Cardiac muscle cell (in vitro differentiated cells and primary cell): ENCODE measurements at places on chromosomes 5 and 9.

- H3K4me1 ChIP-seq = no peaks in the 10 kb centered on the region
- H3K27ac ChIP-seq = no peak overlapping the region
- DNase-seq = no peak
Measured at GRCh38 chr5:92163906-92164305, 780.8 kb upstream of the ARRDC3 start.

DNA sequence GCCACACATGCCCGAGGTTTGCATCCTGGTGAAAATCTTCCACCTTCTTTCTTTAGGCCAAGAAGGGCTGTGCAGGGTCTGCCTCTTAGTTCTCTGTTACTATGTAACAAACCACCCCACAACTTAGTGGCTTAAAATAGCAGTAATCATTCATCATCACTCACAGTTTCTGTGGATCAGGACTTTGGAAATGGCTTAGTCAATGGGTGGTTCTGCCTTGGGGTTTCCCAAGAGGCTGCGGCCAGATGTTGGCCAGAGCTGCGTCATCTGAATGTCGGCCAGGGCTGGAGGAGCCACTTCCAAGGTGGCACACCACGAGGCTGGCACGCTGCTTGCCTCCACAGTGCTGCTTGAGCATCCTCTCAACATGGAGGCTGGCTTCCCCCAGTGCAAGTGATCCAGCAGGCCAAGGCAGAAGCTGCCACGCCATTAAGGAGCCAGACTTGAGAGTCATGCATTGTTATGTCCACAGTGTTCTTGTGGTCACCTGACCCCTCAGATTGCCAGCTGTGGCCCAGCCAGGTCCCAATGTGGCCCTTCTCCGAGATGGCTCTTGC, 135.2 kb downstream of the RXRA start:
- no peak for DNase-seq
- H3K27me3 ChIP-seq = no peaks in the 10 kb centered on the region
- no peak overlapping the region for H3K4me3 ChIP-seq
- no peaks in the 10 kb centered on the region for H3K36me3 ChIP-seq
- H3K4me1 ChIP-seq = peaks cover 4% of the 10 kb centered on the region
- H3K27ac ChIP-seq = no peak overlapping the region

GRCh38 chr9:10678790-10679189, 66.0 kb upstream of the PTPRD start:
- H3K36me3 ChIP-seq = no peaks in the 10 kb centered on the region
- no peaks in the 10 kb centered on the region for H3K27me3 ChIP-seq
- no peak overlapping the region for H3K27ac ChIP-seq
- no peaks in the 10 kb centered on the region for H3K4me1 ChIP-seq
- DNase-seq = no peak
- no peak overlapping the region for H3K4me3 ChIP-seq

DNA sequence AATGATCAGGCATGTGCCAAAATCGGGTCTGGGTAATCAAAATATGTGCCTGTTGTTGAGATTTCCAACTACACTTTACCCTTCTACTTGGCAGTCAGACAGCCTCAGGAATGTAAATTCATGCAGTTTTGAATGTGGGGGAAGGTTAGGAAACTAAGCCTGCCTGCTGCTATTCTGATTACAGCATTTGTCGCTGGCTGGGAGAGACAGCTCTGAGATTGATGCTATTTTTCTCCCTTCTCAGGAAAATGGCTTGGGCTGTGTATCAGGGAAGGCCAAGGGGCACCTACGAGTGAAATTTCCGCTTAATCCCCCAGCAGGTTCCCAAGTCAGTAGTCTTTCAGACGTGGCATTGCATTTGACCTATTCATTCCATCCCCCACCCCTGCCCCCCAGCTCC, 3.6 kb upstream of the RGS7BP start:
- H3K36me3 ChIP-seq = no peaks in the 10 kb centered on the region
- no peak overlapping the region for H3K27ac ChIP-seq
- DNase-seq = peak; percentile 6
- H3K4me3 ChIP-seq = no peak overlapping the region
- peaks cover 32% of the 10 kb centered on the region for H3K27me3 ChIP-seq

DNA sequence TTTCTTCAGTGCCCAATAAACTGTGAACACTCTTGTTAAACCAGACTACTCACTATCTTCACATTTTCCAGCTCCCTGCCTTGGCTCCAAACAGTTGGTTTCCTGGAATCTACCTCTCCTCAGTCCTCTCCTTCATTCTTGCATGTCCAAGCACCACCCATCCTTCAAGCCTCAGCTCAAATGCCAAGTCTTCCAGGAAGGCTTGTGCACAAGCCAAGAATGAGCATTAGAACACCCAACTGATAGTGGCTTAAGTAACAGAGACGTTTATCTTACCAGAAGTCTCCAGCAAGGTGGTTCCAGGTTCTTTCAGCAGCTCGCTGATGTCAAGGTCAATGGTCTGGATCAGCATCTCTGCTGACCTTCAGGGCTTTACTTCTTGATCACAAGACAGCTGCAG, 60.1 kb downstream of the PTPDC1 start:
- no peak overlapping the region for H3K4me3 ChIP-seq
- no peak overlapping the region for H3K27ac ChIP-seq
- H3K4me1 ChIP-seq = no peaks in the 10 kb centered on the region
- no peaks in the 10 kb centered on the region for H3K36me3 ChIP-seq

DNA sequence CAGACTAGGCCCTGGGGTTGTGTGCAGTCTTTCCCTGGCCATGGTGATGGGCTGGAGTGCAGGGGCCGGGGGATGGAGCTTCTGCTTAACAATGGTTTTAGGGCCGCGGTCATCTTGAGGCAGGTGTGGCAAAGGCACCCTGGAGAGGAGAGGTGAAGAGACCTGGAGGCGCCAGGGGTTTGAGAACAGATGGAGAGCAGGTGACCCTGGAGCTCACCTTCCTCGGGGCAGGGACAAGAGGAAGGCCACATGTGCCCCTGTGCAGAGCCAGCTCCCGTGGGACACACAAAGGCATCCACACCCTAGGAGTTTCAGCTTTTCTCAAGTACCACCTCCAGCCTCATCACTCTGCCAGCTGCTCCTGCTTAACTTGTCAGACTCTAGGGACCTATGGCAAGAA, 46.4 kb upstream of the SH3GL2 start:
- no peak overlapping the region for H3K27ac ChIP-seq
- no peaks in the 10 kb centered on the region for H3K36me3 ChIP-seq
- no peaks in the 10 kb centered on the region for H3K4me1 ChIP-seq
- no peak for DNase-seq
- no peaks in the 10 kb centered on the region for H3K27me3 ChIP-seq

DNA sequence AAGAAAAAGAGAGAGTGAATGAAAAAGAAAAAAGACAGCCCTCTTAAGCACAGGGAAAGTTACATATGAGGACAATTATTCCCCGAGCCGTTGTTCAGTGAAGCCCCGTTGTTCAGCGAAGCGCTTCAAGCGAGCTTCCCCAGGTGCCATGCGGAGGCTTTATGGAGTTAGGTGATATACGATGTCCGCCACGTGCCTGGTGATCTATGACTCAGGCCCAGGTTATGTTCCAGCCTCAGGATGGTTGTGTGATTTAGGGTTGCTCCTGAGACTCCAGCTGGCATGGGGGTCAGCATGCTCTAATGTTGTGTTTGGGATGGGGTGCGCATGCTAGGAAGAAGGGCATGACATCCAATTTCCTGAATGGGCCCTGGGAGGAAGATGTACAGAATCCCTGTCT, 365.6 kb downstream of the CDK5RAP2 start:
- no peaks in the 10 kb centered on the region for H3K27me3 ChIP-seq
- no peak overlapping the region for H3K4me3 ChIP-seq
- no peak for DNase-seq
- H3K36me3 ChIP-seq = no peaks in the 10 kb centered on the region

GRCh38 chr5:174667526-174667925, 56.9 kb upstream of the MSX2 start:
- DNase-seq = no peak
- H3K4me1 ChIP-seq = no peaks in the 10 kb centered on the region
- no peak overlapping the region for H3K4me3 ChIP-seq
- H3K27ac ChIP-seq = no peak overlapping the region
- no peaks in the 10 kb centered on the region for H3K36me3 ChIP-seq

- H3K4me3 ChIP-seq = no peak overlapping the region
- H3K27ac ChIP-seq = no peak overlapping the region
- no peaks in the 10 kb centered on the region for H3K36me3 ChIP-seq
- no peak for DNase-seq
- no peaks in the 10 kb centered on the region for H3K27me3 ChIP-seq
Measured at GRCh38 chr9:82597241-82598203, 465.4 kb downstream of the RASEF start.

DNA sequence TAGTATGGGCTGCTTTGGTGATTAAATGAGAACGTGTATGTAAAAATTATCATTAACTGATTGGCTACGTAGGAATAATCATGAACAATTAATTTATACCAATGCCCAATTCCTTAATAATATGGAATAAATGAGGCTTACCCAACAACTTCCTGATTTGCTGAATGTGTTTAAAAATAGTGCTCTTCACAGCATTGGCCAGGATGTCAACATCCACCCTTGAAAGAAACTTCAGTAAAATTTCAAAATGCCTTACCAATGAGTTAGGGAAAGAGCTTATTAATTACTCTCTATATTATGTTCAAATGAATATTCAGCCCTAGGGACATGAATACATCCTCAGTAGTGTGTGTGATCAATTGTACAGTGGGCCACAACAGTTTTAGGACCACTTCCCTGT, 401.4 kb downstream of the PSAT1 start:
- H3K4me3 ChIP-seq = no peak overlapping the region
- no peak overlapping the region for H3K27ac ChIP-seq
- no peaks in the 10 kb centered on the region for H3K27me3 ChIP-seq
- DNase-seq = no peak

GRCh38 chr5:159802661-159803060, 113.6 kb upstream of the ADRA1B start:
- DNase-seq = no peak
- H3K36me3 ChIP-seq = no peaks in the 10 kb centered on the region
- H3K4me1 ChIP-seq = no peaks in the 10 kb centered on the region
- no peaks in the 10 kb centered on the region for H3K27me3 ChIP-seq
- no peak overlapping the region for H3K27ac ChIP-seq
- no peak overlapping the region for H3K4me3 ChIP-seq

GRCh38 chr5:68983959-68984358, 109.9 kb upstream of the SLC30A5 start:
- H3K4me1 ChIP-seq = no peaks in the 10 kb centered on the region
- H3K4me3 ChIP-seq = no peak overlapping the region
- DNase-seq = no peak
- no peak overlapping the region for H3K27ac ChIP-seq
- no peaks in the 10 kb centered on the region for H3K36me3 ChIP-seq

DNA sequence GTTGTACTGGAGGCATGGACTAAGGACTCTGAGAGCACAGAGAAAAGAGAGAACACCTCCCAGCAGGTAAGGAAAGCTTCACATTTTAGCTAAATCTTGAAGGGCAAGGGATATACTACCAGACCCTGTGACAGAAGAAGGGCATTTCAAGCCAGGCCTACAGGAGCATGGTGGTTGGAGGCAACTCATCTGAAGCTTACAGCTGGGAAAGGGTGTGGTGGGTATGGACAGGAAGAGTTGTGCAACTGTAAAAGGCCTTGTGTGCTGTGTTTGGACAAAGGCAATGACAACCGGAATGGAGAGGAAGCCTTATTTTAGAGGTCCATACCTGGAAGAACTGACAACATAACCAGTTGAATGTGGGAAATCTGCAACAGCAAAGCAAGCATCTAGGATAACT, 31.2 kb downstream of the NIPSNAP3B start:
- peak overlapping the region; percentile 88 for H3K27ac ChIP-seq
- H3K4me1 ChIP-seq = peaks cover 43% of the 10 kb centered on the region
- no peaks in the 10 kb centered on the region for H3K27me3 ChIP-seq
- no peak for DNase-seq
- H3K36me3 ChIP-seq = peaks cover 43% of the 10 kb centered on the region

DNA sequence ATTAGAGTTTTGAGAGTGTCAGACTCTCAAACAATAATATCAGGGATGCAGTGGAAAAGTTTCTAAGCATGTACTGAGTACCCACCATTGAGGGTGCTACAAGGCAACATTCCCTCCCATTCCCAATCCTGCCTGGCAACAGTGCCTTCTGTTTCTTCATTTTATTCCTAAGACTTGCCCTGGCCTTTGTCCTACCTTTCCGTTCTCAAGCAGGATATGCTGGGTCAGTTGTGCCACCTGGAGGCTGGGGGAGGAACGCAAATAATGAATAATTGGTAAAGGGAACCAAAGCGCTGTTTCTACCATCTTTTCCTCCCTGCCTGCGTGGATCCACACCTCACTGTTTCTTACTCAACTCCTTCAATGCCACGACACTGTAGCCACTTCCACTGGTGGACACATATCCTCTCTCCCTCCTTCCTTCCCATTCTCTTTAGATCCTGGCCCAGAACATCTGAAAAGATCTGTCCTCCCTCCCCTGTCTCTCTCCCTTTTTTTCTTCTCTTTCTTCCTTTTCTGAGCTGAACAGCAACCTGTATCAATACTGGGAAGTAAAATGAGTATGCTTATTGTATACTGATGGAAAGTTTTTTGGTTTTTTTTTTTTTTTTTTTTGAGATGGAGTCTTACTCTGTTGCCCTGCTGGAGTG, 149.5 kb downstream of the C9orf152 start:
- no peaks in the 10 kb centered on the region for H3K4me1 ChIP-seq
- no peaks in the 10 kb centered on the region for H3K36me3 ChIP-seq
- no peak overlapping the region for H3K4me3 ChIP-seq
- DNase-seq = peak; percentile 39

DNA sequence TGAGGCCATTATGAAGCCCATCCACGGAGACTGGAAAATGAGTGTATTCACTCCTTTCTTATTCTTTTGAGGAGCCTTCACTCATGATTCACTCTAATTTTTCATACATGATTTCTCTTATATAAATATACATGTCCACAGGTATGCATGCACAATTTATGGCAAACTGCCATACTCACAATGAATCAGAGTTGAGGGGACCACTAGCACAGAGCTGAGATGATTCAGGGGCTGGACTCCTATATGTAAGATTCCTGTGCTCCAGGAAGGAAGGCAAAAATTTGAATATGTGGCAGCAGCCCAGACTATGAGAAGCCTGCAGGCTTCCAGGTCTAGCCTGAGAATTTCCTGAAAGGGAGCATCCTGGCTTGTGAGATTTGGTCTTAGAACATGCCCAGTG, 484.6 kb downstream of the PRELID2 start:
- H3K36me3 ChIP-seq = no peaks in the 10 kb centered on the region
- H3K27me3 ChIP-seq = no peaks in the 10 kb centered on the region
- peak; percentile 11 for DNase-seq
